ENCODE measurements at places on chromosomes 2 and 18.

- no peak for DNase-seq
These were observed 13.4 kb upstream of the PAX3 start for GRCh38 chr2:222311978-222312738.

- no peak for DNase-seq
These were observed 536.1 kb downstream of the SOX11 start for GRCh38 chr2:6228251-6228650.

DNA sequence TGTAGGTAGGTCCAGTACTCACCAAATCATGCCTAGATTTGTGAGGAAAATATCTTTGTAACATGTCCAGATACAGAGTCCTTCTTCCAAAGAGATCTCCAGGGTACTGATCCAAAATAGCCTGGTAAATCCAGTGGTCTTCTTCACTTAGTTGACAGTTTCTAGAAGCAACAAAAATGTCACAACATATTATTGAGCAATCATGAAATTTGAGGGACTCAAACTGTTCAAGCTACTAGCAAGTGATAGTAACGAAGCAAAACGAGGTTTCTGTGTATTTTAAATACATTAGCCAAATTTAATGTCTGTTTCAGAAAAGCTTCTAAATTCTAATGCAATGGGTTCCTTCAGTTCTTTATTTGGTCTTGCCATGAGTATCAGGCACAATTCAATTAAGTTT lies 142.8 kb downstream of the CCDC148 start:
- DNase-seq = no peak

DNA sequence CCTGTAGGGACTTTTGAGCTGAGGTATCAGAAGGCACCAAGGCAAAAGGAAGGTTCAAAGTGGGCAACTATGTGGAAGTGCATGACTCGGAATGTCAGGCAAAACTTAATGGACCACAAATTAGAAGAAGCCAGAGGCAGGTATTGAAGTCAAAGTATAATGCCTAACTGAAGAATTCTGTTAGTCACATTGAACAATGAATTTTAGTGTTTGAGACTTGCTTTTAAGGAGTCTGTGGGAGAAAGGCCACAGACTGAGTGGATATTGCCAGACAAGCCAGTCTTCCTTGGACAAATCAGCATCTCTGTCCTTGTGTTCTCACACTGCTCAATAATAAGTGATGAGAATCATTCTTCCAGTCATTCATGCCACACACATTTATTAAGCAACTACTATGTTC lies 498.9 kb downstream of the STK39 start:
- DNase-seq = no peak

DNA sequence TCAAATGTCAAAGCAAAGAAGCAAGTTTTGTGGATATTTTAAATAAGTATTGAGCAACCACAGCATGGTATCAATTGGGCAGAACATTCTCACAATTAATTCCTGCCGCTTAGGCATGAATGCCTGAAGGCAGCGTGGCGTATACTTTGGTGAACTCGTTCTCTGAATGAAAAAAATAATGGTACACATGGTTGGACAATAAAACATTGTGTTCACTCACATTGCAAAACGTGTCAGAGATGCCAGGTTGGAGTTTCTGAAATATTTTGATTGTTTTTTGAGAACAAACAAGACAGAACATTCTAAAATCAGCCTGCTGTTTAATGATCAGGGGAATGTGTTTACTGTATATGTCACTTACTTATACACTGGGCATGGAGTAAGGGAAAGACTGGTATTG lies 254.2 kb downstream of the CDH2 start:
- DNase-seq = no peak
